Osteoblast (primary cell): ENCODE measurements at places on chromosomes 16 and 17. TPM values are rescaled to one million over a fixed set of nuclear protein-coding genes. Genes with fewer than 3 reads are reported as not detected.

The OR1F1 gene
- 0.36 TPM in 1 of 2 replicates, not detected in the other for total RNA-seq

The TBC1D3B gene
- total RNA-seq = 0.36 and 0.88 TPM in 2 replicates

The ASB16 gene
- not detected in 2 replicates for total RNA-seq

The RNF227 gene
- total RNA-seq = 2.4 and 3.6 TPM in 2 replicates

The LITAFD gene
- total RNA-seq = not detected in 2 replicates

The SRL gene
- total RNA-seq = not detected in 2 replicates

The NUBP1 gene
- 19.5 and 20.0 TPM in 2 replicates for total RNA-seq
